Activated T-helper 17 cell treated with anti-CD3 and anti-CD28 coated beads, Interleukin-2, amount 50 U/mL, for 72 hours (primary cell): ENCODE measurements at places on chromosomes 6 and 20. TPM values are rescaled to one million over a fixed set of nuclear protein-coding genes. Genes with fewer than 3 reads are reported as not detected.

The NECAB3 gene
- 20.8 TPM for total RNA-seq

The OR12D2 gene
- total RNA-seq: not detected

DNA sequence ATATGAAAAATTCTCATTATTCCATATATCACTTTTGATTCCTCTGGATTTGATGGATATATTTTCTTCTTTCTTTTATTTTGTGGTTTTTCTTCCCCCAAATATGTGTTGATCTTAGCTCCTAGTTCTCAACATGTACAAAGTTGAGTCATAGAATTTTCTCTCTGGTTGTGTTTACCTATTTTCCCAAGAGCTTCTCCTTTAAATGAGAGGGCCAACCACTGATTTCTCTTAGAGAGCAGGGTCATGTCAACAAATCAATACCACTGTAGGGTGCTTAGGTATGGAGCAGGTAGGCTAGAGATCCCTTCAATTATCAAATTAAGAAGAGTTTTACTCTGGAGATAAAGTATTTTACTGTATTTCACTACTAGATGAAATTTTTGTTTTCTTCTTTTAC lies 145.7 kb downstream of the BMP5 start:
- ATAC-seq: no peak

DNA sequence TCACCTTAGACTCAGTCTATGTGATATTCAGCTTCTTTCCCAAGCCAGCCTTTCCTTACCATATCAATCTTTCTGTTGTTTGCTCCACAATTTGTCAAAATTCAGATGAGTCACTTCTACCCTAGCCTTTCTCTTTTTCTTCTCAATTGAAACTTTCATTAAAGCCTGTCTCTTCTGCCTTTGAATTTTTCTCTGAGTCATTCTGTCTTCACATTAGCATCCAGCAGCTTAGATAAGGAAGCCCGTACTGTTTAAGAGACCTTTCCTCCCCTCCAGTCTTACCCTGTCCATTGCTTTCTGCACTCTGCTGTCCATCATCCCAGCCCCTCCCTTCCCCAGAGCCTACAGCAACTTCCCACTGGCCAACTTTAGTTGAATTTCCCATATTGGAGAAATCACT lies 34.9 kb upstream of the RALGAPA2 start:
- ATAC-seq: no peak

GRCh38 chr6:84082689-84083265 lies 49.2 kb downstream of the MRAP2 start:
- ATAC-seq: no peak

DNA sequence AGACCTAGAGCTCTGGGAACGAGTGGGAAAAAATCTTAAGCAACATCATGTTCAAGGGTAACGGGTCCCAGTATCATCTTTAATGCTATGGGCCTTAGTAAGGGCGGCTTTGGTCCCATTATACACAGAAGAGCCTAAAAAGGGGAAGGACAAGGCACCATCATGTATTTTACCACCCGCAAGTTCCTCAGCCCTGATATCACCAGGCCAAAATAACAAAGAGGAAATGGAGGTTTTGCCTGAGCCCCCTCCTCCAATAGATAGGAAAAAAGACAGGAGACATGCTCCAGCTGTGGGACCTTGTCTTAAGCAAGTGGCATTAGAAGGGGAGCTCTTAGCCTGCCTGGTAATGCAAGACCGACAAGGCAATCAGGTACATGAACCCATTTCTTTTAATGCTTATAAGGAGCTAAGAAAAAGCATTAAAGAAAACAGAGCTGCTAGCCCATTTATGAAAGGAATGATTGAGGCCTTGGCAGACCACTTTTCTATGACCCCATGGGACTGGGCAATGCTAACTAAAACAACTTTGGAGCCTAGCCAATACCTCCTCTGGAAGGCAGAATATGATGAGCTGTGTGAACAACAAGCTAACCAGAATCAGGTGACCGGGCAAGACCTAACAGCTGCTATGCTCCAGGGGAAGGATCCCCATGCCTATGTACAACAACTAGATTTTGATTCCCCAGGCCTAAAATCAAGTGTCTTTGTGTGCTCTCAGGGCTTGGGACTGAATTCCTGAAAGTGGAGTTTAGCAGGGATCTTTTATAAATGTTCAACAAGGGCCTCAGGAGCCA lies 23.2 kb downstream of the HLA-DPA1 start:
- no peak for ATAC-seq

- ATAC-seq: no peak
Measured at GRCh38 chr6:157758516-157759023, 64.5 kb upstream of the SNX9 start.

The NCOA3 gene
- 64.2 TPM for total RNA-seq

- ATAC-seq: no peak
Measured at GRCh38 chr6:6741264-6741663, 152.7 kb downstream of the LY86 start.

GRCh38 chr6:18352001-18352400 lies 35.1 kb upstream of the RNF144B start:
- no peak for ATAC-seq

DNA sequence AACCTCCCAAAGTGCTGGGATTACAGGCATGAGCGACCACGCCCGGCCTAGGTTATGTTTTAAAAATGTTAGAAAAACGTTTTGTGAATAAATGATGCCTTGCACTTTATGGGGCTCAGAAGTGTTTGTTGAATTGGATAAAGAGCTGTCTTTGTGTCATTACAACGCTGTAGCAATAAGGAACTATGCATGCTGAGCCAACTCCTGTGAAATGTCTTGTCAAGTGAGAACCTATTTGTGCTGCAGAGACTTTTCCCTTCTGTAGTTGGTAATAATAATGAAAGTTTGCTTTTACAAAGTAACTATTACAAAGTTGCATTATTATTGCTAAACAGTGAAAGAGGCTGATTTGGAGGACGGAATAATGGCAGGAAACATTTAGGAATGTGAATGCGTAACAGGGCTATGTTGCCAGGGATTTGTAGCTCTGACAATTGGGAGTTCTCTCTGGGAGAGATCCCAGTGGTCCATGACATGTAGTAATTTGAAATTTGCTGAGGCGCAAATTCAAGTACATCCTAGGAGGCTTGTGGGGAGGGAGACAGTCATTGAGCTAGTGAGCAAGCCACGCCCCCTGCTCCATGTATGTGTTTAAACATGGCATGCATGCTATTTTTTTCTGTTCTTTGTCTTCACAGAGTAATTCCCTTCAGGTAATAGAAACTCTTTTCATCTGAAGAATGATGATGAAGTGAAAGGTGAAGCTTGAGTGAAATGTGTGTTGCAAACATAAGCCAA lies 16.8 kb upstream of the BICRAL start:
- no peak for ATAC-seq

- peak; percentile 59 for ATAC-seq
Measured at GRCh38 chr6:138891255-138891986, 95.5 kb downstream of the ECT2L start.

The ETV7 gene
- 2.6 TPM for total RNA-seq

DNA sequence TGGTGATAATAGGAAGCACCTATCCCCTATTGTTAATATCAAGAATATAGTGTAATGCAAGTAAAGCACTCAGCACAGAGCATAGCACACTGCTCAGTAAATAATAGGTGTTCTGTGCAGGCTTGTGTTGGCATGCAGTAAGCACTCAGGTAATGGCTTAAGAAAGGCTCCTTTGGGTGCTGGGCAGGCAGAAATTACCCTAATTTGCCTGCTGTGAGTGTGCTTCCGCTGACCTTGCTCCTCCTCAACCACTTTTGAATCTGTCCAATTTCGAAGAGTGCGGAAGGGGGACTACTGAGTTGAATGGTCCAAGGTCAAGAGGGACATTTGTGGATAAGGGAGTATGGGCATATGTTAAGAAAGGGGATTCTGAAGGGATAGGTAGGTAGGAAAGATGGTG lies 15.4 kb downstream of the SRSF3 start:
- no peak for ATAC-seq

DNA sequence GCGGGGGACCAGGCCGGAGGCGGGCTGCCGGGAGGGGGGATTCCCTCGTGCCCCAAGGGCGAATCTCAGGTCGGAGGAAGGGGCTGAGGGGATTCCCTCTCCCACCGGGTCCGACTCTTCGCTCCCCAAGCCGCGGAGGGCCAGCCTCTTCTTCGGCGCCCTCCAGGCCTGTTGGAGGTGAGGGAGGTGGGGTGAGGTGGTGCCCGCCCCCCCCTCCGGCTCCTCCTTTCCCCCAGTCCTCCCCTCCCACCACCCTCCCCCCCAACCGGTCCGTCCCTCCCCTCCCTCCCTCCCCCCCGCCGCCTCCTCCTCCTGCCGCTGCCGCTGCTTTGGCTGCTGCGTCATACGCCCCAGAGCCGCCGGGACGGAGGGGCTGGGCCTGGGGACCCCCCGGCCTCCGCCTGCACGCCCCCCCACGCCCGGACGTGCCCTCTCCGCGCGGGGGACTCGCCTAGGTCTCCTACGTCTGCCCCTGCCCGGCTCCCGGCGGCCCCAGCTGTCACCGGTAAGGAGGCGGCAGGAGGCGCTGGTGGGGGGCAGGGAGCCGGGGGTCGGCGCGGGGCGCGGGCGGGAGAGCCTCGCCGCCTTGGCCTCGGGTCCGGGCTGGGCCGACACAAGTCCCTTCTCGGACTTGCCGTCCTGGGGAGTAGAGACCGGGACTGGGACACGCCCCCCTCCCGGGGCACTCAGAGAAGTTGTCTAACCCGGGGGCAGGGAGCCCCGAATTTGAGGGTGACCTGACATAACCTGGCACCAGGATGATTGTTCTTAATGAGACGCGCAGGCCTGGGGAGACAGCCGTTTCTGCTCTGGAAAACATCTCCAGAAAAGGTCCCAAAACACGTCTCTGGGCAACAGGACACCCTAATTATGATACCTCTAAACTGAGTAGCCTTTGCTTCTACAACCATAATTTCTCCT lies at the start of gene PHF1:
Gene PHF1 (plus strand): TSS at position 304 of the 921 bp plus-strand sequence. CDS start 1,250 bp downstream, outside the sequence.
- peak; percentile 58 for ATAC-seq

The C20orf96 gene
- 5.2 TPM for total RNA-seq

DNA sequence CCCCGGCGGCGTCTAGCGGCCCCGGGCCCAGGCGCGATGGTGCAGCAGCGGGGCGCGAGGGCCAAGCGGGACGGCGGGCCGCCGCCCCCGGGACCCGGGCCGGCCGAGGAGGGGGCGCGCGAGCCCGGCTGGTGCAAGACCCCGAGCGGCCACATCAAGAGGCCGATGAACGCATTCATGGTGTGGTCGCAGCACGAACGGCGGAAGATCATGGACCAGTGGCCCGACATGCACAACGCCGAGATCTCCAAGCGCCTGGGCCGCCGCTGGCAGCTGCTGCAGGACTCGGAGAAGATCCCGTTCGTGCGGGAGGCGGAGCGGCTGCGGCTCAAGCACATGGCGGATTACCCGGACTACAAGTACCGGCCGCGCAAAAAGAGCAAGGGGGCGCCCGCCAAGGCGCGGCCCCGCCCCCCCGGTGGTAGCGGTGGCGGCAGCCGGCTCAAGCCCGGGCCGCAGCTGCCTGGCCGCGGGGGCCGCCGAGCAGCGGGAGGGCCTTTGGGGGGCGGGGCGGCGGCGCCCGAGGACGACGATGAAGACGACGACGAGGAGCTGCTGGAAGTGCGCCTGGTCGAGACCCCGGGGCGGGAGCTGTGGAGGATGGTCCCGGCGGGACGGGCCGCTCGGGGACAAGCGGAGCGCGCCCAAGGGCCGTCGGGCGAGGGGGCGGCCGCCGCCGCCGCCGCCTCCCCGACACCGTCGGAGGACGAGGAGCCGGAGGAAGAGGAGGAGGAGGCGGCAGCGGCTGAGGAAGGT lies 715 bp downstream of the SOX12 start:
- peak; percentile 1 for ATAC-seq

The TAP1 gene
- 387 TPM for total RNA-seq

- ATAC-seq: no peak
Measured at GRCh38 chr6:42987533-42988451, 3.4 kb downstream of the PPP2R5D start.

GRCh38 chr20:35368666-35369423 lies 42.9 kb downstream of the UQCC1 start:
- no peak for ATAC-seq

The MUCL3 gene
- not detected for total RNA-seq

The KCNK16 gene
- total RNA-seq: not detected

DNA sequence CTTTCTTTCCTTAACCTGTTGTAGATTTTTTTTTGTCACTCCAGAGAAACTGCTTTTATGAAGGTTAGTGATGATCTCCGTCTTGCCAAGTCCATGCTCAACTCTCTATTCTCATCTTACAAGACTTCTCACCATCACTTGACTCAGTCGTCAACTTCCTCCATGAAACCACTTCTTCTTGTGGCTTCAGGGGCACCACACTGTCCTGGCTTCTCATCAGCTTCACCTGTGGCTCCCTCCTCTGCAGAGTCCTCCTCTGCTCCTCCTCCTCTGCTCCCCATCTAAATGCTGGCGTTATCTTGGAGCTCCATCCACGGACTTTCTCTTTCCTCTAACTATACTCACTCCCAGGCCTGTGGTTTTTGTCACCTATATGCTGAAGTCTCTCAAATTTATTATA lies 187.5 kb downstream of the BACH2 start:
- ATAC-seq: peak; percentile 76

- ATAC-seq: peak; percentile 94
Measured at GRCh38 chr6:11224252-11224965, 8.1 kb downstream of the NEDD9 start.

The SLC32A1 gene
- 0.11 TPM for total RNA-seq

- ATAC-seq: no peak
Measured at GRCh38 chr20:56795492-56795891, 166.4 kb downstream of the TFAP2C start.

The TCF15 gene
- total RNA-seq: not detected

DNA sequence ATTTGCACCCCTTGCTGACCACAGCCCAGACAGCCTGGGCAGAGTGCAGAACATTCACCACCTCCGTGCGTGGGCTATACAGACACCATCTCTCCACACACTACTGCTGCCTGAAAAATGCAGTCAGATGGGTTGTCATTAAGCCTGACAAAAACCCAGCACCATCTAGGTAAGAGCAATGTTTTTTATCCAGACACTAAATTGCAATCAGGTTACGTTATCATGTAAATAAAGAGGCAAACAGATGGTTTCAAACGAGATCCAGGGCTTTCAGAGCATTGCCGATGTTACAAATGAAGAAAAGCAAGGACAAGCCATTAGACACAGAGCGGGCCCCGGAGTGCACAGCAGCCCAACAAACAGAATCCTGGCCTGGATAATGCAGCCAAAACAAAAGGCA lies 269.6 kb downstream of the PKHD1 start:
- no peak for ATAC-seq

The PKIB gene
- 1.1 TPM for total RNA-seq

DNA sequence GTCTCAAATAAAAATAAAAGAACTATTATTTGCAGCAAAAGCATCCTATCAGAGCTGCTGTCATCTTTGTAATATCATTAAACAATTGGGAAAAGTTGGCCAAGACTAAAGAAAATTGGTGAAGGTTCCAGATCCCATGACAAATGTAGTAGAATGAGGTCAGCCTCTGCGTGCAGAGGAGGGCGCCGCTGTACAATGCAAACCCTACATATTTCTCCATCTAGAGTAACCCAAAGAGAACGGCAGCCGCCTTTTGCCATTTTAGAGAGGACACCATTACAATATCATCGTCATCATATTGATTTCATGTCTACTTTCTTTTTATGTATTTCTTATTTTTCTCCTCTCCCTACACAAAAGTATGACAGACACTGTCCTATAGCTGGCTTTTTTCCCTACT lies 59.5 kb downstream of the ZMYND8 start:
- ATAC-seq: no peak

The MTHFD1L gene
- total RNA-seq: 107 TPM

The CD24 gene
- total RNA-seq: not detected

The UFL1 gene
- total RNA-seq: 26.3 TPM
